ENCODE measurements at places on chromosomes 2 and 18.
A peak's percentile ranks its signal among the peaks of the same experiment; 100 is the strongest.

DNA sequence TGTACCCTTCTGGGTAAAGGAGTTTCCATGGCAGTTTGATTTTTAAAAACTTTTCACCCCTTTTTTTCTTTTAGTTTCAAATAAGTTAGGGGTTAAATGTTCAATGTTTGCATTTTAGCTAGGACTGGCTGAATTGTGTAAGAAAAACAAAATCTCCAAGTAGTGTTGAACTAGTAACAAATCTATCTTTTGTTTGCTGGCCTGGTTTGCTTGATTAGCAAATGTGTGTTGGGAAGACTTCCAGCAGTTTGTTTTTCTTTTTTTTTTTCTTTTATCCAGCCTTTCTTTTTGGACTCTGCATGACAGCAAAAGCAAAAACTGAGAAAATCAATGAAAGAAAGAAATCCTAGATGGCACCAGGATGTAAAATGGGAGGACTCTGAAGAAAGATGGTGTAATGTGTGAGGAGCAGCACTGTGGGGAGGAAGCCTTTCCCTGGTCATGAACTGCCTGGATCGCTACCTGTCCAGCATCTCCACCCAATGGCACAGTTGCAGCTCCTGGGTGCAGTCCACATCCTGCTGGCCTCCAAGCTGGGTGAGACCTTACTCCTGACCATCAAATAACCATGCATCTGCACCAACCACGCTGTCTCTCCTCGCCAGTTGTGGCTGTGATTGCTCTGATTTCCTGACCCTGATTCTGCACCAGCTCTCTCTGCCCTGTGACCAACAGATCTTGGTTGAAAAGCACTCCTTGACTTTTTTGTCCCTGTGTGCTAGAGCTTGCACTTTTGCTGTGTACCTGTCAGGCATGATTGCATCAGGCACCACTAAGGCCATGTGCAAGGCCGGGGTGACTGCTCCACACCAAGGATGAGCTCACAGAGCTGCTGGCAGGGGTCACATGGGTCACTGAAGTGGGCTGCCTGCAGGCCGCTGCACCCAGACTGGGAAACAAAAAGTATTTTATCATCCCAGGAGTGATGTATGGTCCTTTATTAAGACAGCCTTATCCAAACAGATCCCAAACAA, 71.2 kb upstream of the ZNF236 start:
- DNase-seq, result no peak

GRCh38 chr2:38719706-38720105, 31.5 kb downstream of the SRSF7 start:
- no peak for DNase-seq

DNA sequence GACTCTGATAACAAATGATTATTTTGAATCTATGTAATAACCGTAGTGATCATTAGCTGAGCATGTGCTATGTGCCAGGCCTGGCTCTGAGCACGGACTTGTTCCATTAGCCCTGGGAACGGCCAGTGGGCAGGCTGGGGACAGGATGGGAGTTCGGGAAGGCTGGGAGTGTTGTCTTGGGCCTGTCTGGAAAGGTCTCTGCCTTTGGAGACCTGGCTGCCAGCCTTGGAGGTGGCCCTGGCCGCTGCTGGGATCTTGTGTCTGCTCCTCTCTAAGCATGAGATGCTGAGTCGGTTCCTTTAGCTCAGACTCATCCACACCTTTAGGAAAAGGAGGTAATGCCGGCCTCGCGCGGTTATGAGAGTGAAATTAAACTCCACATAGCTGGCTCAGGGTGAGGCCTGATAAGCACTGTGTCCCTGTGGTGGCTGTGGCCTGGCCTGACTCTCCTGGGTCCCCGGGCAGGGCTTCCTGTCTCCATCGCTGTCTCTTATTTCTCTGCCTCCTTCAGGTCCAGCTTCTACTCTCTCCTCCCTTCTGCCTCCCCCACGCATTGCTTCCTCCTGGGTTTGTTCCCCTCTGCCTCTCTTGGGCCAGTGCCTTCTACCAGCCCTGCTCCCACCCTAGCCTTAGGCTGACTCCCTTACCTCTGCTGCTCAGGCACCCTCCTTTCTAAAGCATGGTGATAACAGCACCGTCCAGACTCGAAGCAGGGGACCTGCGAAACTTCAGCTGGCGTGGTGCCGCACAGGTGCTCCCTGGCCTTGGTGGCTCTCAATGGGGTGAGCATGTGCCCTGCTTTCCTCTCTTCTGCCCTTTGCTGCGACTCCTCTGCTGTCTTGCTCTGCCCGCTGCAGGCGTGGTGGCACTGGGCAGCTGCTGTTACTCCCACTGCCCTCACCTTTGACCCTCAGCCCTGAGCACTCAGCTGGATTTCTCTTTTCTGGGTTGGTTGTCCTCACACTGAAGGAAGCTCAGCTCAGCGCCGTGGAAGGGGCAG, 41.8 kb downstream of the NCK2 start:
- no peak for DNase-seq

DNA sequence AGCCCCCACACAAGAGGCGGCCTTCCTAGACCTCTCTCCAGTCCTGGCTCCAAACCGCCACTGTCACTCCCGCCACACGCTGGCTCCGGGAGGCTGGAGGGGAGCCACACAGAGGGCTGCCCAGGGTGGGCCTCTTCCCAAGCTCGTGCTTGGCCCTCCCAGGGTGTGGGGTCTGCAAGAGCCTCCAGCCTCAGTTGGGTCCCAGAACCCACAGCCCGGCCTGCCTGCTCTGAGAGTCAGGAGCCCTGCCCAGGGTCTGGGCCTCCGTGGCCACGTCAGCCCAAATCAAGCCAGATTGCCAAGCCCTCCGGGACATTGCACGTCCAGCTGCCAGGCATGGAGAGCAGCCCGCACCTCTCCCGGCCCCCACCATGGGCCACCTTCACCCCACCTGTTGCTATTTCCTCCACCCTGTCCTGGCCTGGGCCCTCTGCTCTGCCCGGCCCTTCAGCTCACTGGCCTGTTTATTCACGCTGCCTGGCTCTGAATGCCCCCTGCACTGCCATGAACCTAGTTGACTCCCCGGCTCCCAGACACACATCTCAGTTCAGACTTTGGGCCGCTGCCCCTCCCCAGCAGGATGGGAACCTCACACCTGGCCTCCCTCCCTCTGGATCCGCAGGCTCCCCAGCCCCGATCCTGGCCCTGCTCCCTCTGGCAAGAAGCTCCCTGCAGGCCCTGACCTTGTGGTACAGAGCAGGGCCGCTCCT, 61.0 kb downstream of the BIN1 start:
- DNase-seq, result no peak

- DNase-seq, result no peak
Observed at GRCh38 chr2:63438181-63438580, 150.1 kb downstream of the WDPCP start.

GRCh38 chr2:99520813-99521212, 31.0 kb upstream of the REV1 start:
- DNase-seq, result no peak

GRCh38 chr2:73827018-73827417, 1.7 kb upstream of the STAMBP start:
- DNase-seq, result no peak

GRCh38 chr2:17627434-17627833, 86.9 kb downstream of the VSNL1 start:
- no peak for DNase-seq

GRCh38 chr18:13543144-13543543, 183.2 kb downstream of the FAM210A start:
- DNase-seq, result no peak

DNA sequence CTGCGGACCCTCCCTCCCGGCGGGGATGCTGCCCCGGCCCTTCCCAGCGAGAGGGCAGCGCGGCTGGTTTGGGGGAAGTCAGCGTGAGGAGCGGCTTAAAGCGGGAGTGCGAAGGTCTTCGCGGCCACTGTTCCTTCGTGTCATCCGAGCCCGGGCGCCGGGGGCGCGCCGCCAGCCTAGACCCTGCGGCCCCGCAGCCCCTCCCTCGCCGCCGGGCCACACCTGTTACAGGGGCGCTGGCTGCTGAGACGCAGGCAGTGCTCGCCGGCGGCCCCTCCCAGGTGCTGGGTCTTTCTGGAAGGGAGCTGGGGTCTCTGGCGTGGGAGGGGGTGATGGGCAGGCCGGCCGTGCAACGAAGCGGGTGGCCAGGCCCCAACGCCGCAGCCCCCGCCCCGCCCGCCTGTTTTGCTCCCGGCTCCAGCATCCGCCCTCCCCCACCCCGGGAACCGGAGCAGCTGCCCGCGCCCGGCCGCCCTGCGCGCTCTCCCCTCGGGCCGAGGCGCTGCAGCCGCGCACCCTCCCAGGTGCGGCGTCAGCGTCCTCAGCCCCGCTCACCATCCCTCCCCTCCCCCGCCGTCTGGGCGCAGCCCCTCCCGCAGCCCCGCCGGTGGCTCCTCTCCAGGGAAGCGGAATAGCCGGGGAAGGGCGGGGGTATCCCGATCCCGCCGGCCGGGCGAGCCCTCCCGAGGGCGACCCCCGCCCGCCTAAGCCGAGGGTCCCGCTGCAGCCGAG, 727 bp downstream of the KIF1A start:
- DNase-seq, result no peak

DNA sequence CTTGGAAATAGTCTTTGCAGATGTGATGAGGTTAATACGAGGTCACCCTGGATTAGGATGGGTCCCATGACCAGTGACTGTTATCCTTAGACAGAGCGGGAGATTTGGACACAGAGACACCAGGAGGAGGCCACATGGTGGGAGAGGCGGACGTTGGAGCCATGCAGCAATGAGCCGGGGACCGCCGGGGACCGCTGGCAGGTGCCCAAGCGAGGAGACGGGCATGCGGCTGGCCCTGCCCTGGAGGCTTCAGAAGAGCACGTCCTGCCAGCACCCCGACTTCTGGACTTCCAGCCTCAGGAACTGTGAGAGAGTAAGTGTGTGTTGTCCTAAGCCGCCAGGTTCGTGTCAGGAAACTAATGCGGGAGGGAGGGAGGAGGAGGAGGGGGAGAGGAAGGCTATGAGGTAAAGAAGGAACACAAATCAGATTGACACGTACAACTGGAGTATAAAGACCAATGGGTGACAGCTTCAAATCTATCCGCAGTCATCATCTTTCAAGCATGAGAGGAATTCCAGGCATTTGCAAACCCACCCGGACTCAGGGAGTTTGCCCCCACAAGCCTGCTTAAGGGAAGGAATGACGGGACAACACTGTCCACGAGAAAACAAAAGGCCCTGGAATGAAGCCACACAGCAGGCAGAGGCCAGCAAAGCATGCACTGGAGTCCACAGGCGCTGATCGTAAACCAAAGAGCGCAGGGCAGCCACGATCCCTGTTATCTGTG, 11.6 kb upstream of the BOK start:
- DNase-seq, result peak; percentile 94

Measured in astrocyte of the cerebellum (primary cell).